ENCODE measurements at places on chromosomes 4 and X. TPM values are rescaled to one million over a fixed set of nuclear protein-coding genes. Genes with fewer than 3 reads are reported as not detected.

The SH2D1A gene
- total RNA-seq: 48.9 TPM

- no peak for DNase-seq
These were observed 145.2 kb downstream of the CORIN start for GRCh38 chr4:47692691-47693090.

- no peak for DNase-seq
These were observed 1382.5 kb downstream of the C4orf33 start for GRCh38 chr4:130478406-130478805.

The NPY1R gene
- not detected for total RNA-seq

The DDX53 gene
- total RNA-seq: not detected

The TLL1 gene
- total RNA-seq: not detected

The AFM gene
- not detected for total RNA-seq

- DNase-seq: no peak
These were observed 24.5 kb upstream of the MSN start for GRCh38 chrX:65642914-65643491.

DNA sequence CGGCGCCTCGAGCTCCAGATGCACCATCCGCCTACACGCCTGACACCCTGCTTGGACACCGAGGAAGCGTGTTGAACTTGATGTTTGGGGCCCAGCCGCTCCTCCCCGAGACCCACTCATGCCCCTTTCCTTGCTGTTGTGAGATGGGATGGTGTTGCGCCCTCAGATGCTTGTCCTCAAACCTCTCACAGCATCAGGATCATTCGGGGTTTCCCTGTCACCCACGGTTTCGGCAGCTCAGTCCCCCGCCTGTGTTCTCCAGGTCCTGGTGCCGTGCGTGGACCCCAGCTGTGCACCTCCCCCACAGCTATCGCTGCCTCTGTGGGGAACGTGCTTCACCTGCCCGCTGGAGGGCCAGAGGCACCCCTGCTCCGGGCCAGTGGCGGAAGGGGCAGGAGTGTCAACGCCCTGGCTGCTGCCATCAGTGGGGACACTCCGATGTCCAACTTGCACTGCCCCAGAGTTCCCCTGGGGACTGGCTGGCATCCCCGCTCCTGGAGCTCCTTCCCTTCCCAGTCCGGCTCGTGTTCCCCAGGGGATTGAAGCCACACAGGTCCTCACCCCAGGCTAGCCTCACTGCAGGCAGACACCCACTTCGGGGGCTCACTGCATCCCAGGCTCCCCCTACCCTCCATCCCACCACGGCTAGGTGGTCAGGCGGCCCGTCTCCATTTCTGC, 82.3 kb upstream of the ADRA2C start:
- no peak for DNase-seq

DNA sequence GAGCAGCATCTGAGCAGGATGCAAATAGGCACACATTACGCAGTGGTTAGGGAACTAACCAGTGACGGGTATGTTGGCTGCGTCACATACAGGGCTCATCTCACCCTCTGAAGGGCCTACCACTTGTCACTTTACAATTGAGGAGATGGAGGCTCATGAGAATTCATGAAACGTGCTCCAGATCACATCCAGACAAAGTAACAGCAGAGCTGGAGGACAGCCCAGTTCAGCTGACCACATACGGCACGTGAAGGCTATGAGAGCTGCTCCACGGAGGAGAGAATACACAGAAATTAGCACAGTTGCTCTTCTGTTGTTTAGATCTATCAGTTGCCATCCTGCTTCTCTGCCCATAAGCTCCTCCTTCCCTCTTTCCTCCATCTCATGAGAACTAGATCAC, 78.4 kb downstream of the FAM9B start:
- no peak for DNase-seq

The PGM2 gene
- total RNA-seq: 64.3 TPM

The CAPN6 gene
- 0.06 TPM for total RNA-seq

The GC gene
- total RNA-seq: not detected

The GPR34 gene
- 0.23 TPM for total RNA-seq

DNA sequence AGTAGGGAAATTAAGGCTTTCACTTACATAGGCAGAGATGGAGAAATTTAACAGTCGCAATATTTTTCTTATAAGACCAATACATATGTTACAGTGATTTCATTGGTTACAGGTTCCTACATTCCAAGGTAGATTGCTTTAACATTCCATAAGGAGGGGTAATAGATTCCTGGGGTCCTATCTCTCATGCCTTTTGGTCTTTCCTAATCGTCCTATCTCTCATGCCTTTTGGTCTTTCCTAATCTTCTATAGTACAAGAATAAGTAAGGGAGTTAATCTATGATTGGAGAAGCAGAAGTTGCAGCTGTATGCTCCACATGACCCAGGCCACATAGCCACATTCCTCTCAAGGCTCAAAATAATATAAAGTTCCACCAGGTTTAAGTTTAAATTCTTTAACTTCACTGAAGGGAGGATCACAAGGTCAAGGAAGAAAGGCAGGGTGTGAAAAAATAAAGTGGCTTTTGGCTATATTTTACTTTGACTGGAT, 285.0 kb upstream of the BOD1L1 start:
- DNase-seq: no peak

GRCh38 chrX:151983186-151983585, 8.7 kb upstream of the GABRE start:
- DNase-seq: no peak

DNA sequence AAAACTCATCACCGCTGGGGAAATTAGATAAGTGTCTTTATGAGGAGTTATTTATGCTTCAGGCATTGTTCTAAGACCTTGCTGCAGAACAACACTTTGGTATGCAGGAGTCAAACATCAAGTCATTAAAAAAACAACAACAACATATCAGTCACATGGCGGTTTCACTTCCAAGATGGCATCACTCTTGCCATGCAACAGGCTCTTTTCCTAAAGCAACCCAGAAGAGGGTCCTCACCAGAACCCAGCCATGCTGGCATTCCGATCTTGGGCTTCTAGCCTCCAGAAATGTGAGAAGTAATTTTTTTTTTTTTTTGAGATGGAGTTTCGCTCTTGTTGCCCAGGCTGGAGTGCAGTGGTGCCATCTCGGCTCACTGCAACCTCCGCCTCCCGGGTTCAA, 8.7 kb upstream of the RBMX start:
- DNase-seq: no peak

GRCh38 chrX:97876697-97877407, 993.1 kb downstream of the RPA4 start:
- no peak for DNase-seq

- no peak for DNase-seq
These were observed 84.3 kb upstream of the SLC4A4 start for GRCh38 chr4:71254451-71255012.

The C4orf50 gene
- 0.12 TPM for total RNA-seq

DNA sequence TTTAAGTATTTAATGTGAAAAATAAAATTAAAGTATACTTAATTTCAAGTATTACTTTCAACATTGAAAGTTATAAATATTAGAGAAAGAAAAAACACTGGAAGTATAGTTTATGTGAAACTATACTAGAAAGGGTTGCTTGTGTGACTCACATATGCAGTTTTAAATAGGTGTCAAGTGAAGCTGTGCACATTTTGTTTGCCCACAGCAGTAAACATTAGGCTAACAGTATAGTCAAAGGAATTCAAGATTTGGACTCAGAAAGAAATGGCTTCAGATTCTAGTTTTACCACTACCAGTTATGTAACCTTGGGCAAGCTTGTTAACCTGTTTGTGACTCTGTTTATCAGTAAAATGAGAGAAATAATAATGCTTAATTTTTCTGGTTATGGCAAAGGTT, 148.2 kb downstream of the FAM47B start:
- DNase-seq: no peak

GRCh38 chrX:115582616-115583495, 21.9 kb downstream of the PLS3 start:
- DNase-seq: no peak

The MBTPS2 gene
- 5.4 TPM for total RNA-seq

GRCh38 chr4:57074744-57075143, 35.4 kb downstream of the IGFBP7 start:
- no peak for DNase-seq

- DNase-seq: no peak
These were observed 12.4 kb downstream of the SHROOM3 start for GRCh38 chr4:76447393-76447851.

DNA sequence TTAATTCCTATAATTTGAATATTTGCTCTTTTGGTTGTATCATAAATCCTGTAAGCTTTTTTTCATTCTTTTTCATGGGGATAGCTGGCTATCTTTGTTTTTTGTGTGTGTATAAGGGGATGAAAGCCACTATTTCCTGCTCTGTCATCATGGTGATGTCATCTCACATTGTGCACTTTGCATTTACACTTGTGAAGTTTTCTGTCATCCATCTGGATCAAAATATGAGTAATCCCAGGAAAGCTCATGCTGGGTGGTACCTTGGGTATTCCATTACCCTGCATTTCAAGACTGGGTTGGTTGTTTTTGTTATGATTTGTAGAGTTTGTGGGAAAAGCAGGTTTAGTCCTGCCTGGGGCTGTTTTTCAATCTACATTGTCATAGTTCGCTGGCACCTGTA, 367.3 kb downstream of the CHIC1 start:
- no peak for DNase-seq

DNA sequence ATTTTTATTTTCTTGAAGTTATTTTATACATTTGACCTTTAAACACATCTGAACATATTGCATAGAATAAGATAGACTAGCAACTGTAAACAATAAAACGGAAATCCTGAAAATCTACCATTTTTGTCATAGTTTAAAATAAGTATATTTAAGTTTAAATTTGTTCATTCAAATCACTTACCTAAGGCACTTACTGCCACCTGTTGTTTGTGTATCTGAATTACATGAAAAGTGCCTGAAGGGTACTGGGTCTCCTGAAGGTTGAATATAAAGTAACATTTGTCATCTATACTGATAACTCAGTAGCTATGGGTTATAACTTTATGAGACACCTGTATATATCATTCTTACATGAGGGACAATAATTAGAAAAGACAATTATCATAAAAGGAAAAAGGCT, 38.6 kb downstream of the TRPC5 start:
- no peak for DNase-seq

DNA sequence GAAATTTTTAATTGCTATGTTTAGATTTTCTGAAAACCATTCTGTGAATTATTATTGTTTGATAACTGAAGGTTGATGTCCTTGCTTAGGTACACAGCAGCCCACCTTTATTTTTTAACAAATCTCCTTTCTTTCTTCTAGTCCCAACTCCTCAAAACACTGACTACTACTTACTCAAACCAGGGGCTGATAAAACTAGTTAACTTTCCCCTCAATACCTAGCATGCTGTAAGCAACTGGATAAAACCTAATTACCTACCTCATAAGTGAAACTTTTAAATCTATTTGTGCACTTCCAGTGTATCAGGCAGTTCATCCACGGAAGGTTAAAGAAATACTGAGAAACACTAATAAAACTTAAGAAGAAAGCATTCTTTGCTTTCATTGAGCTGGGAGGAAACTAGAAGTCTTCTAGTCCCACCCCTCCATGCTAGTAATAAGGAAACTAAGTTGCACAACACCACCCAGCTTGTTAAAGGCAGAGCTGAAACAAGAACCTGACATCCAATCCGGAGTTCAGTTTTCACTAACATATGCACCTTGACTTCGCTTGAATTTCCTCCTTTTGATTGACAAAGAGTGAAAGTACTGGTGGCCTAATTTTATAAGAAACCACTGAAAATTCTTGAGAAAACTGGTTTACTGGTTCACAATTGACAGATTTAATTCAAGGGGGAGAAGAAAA, 180.2 kb upstream of the TET2 start:
- no peak for DNase-seq

The SCRG1 gene
- not detected for total RNA-seq

DNA sequence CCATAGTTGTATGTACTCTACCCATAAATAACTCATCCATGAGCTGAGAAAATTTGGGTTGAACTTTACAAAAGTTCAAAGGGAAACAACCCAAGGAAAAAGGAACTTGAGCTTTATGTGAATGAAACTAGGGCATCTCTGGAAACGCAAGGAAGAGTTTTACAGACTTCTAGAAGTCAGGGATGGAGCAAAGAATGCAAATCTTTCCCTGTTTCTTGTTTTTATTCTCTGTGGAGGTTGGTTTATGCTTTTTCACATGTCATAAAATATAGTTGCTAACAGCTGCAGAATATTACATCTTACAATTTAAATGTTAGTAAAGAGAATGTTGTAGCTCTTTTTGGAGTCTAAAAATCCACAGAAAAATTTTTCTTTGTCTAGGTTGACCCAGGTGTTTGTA, 754.1 kb downstream of the PCDH7 start:
- no peak for DNase-seq

DNA sequence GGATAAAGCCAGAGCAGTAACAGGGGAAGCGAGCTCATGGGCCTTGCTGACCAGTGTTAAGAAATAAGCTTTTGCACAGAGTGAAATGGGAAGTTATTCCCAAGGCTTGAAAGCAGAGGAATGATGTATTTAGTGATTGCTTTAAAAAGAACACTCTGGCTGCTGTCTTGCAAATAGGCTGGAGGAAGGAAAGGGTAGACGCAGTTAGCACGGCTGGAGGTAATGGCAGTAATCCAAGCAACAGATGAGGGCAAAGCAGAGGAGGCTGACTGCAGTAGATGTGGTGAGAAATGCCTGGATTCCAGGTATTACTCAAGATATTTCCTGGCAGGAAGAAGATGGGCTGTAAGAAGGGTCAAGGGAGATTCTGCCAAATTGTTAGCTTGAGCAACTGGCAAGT, 1342.3 kb upstream of the AGA start:
- DNase-seq: no peak

Measured in activated naive CD4-positive, alpha-beta T cell treated with anti-CD3 and anti-CD28 coated beads, Interleukin-2, amount 50 U/mL, for 72 hours (primary cell).